AG20443 (cell line): ENCODE measurements at places on chromosomes 3 and 15.
A peak's percentile ranks its signal among the peaks of the same experiment; 100 is the strongest.

DNA sequence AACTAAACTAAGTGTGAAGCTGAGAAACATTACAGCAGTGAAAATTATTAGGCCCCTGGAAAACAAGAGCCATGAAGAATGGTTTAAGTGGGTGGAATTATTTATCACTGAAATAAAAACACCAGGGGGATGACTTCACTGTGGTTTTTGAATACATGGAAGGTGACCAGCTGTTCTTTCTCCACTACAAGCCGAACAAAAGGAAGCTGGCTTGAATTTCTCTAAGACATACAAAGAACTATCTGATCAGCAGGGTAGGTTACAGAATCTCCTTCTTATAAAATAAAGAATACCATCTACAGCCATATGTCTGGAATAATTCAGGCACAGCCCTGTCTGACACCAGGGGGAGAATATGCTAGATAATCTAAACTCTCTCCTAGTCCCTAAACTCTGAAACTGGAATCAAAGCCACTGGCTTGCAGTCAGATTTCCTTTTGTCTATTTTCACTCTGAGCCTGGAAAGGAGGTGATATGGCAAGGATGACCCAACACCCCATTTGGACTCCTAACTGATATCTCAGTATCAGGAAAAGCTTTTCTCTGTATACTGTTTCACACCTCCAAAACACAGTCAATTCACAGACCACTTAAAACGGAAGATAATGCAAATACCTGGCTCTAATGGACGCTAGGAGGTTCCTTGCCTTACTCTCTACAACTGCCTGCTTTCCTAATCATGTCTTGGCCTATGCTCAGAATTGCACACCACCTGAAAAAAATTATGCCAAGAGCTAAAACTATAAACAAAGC, 31.2 kb downstream of the SPATA12 start:
- peak; percentile 32 for DNase-seq

DNA sequence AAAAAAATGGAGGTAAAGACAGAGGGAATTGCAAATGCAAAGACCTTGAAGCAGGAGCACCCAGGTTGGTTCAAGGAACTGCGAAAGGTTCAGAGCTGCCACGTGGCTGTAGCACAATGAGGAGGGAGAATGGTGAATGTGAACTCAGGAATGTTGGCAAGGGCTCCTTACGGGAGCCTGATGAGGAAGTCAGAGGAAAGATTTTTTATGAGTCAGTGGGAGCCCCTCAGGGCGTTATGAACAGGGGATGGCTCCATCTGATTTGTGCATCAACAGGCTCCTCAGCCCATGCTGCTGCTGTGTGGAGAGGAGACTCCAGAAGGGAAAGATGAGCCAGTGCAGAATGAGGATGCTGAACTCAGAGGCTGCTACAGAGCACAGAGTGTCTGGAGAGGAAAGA, 194.4 kb downstream of the ARRDC4 start:
- peak; percentile 87 for DNase-seq

DNA sequence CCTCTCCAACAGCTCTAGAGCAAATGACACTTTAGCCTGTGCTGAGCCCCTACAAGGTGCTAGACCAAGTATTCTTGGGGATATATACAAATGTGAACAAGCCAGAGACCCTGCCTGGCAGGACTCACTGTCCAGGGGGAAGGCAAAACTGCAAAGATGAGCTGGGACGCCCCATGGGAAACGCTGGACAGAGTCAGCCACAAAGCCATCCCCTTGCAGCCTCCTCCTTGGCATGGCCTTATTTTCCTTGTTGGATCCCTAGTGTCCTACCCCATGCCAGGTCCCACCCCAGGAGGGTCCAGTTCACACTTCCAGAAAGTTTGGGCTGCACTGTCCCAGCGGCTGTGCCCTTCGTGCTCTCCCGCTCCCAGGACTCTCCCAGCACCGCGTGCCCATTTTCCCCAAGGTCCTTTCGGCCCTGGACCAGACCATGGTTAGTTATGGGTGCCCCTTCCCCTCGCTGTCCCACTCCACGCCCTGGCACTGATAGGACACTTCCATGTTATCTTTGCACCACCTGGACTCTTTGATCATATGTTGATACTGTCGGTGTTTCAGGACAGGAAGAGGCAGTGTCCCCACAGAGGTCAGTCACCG, 5.8 kb upstream of the NRROS start:
- no peak for DNase-seq

GRCh38 chr15:48063411-48063985, 57.3 kb upstream of the SLC24A5 start:
- DNase-seq = no peak

- no peak for DNase-seq
Observed at GRCh38 chr15:28269097-28269496, 52.9 kb downstream of the HERC2 start.

DNA sequence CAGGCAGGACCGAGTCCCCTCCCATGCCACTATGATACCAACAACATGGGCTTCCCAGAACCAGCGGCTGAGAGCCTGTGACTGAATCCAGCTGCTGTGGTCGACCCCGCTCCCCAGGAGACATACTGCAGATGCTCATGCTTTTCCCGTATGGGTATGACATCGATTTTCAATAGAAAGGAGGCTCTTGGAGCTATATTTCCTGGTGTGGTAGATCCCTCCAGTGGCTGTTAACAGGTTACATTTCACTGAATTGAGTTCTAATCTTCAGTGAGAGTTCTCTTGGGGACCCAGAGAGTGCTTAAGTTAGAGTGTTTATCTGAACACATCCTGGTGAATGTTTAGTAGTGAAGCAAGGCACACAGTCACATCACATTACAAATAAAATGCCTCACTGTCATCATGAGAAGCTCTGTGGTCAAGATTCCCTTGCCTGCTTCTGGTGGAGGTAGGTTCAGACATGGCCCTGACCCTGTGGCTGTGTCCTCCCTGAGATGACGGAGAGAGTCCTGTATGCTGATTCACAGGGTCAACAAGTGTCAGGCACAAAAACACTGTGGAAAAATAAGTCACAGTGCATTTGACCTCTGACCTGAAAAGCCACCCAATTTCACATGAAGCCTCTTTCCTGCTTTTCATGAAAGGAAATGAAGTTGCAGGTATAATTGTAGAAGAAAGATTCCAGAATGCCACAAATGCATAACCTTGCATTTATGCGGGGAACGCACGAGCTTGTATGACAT, 110.9 kb downstream of the GABRG3 start:
- no peak for DNase-seq

DNA sequence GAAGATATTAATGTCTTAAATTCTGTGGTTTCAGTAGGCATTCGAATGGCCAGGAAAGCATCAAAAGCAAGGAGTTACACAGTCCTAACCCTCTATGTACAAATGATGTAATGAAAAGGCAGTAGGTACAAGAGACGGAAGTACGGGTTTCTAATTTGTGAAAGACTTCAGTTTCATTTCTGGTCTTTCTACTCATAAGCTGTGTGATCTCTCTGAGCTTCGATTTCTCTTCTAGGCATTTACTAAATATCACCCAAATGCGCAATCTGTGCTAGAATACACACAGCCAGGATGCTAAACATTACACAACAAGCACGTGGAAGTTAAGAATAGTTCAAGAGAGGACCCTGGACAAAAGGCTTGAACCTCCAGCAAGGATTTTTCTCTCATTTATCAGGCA, 17.9 kb upstream of the STIMATE start:
- no peak for DNase-seq

DNA sequence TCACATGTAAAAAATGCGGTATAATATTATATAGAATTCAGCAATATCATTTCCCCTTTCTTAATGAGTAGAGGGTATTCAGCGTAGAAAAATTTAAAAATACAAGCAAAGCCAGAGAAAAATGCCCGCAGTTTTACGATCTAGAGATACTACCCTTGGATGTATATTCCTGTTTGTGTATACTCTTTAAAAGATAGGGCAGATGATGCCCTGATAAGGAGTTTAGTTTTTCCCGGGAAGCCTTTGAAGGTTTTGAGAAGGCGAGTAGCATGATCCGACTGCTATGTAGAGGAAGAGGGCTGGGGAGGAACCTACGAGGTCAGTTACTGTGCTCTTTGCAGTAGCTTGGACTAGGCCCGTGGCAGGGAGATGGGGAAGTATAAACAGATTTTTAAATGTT, 1.2 kb downstream of the YEATS2 start:
- peak; percentile 33 for DNase-seq

- DNase-seq = no peak
Observed at GRCh38 chr3:125150525-125151441, 61.8 kb downstream of the SLC12A8 start.

GRCh38 chr3:130621824-130622223, 104.8 kb downstream of the COL6A6 start:
- DNase-seq = no peak

DNA sequence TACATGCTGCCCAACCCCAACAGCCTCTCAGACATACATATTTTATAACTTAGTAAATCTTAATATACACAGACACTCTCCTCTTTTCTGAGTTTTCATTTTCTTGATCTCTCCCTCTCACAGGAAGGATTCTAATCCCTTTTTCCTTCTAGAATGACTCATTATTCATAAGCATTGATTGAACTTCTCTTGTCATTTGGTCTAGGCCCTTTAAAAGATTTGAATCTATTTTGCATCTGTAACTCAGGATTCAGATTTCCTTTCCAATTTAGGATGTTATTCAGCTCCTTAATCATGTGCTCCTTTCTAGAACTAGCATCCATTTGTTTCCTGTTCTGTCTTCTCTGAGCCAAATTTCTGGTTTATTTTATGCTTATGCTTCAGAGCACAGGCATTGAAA, 624.5 kb upstream of the SGO1 start:
- no peak for DNase-seq

- no peak for DNase-seq
Observed at GRCh38 chr3:133893683-133894352, 1.9 kb downstream of the RAB6B start.

GRCh38 chr3:73296859-73297258, 235.4 kb downstream of the EBLN2 start:
- DNase-seq = no peak

DNA sequence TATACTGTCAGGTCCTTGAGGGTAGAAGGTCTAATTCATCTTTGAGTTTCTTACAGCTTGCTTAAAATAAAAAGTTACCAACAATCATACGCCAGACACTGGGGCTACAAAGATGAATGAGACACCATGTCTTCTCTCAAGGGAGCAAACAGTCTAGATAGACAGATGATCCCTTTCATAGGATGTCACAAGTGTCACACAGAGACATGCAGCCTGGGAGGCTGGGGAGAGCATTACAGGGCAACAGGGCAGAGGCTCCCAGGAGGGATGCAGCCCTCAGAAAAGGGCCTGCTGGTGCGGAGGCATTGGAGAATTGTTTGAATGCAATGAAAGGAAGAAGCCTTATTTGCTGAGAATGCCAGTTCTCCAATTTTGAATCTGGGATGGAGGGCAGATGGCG, 39.0 kb downstream of the DRD3 start:
- no peak for DNase-seq

GRCh38 chr15:32649342-32649741, 7.8 kb downstream of the SCG5 start:
- peak; percentile 66 for DNase-seq

- DNase-seq = no peak
Observed at GRCh38 chr3:50262778-50263177, 6.2 kb upstream of the SEMA3B start.

GRCh38 chr3:63167113-63167512, 111.0 kb upstream of the SYNPR start:
- no peak for DNase-seq

DNA sequence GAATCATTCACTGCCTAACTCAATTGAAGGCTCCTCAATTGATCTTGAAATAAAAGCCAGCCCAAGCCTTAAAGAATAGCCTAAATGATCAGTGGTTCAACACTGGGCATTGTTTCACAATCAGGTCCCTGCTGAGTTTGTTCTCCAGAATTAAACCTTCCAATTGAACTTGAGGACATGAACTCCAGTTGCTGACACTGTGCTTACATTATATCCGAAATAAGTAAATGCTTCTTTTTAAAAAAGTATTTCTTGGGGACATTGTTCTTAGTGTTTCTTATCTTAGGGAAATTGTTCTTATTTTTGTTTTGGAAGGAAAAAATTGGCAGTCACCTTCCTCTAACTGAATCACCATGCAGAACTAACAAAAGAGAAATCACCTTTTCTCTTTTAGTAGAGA, 450.2 kb downstream of the RBMS3 start:
- no peak for DNase-seq

GRCh38 chr3:5473471-5473870, 286.0 kb downstream of the EDEM1 start:
- DNase-seq = no peak

GRCh38 chr15:77224352-77224751, 153.4 kb upstream of the TSPAN3 start:
- no peak for DNase-seq

DNA sequence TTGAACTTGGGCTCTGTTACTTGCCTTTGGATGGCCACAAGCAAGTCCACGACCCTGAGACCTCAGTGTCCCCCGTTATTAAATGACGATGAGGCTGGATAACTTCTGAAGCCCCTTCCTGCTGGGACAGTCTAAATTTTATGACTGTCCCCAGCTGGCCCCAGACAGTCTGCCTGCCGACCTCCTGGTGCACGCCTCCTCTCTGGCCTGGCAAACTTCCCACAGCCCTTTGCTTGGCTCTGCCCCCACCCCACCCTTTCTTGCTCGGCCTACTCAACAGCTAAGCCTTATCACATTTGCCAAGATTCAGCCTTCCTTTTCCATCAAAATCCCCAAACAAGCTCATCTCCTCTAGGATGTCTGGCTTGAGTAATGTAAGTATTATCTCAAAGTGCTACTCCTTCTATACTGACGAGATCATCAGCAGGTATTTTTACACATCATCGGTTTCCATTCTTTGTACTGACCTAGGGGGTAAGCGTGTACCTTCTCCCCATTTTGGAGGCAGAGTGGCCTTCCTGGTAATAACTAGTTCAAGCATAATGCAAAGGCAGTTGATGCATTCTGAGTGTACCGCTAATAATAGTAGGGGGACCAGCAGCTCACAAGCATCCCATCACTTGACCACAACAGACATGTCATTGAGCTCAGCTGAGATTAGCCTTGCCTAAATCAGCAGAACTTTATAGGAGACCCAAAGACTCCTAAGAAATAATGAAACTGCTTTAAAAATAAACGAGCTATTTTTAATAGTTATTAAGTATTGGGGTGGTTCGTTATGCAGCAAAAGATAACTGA, 120.8 kb upstream of the HACD2 start:
- DNase-seq = no peak

- no peak for DNase-seq
Observed at GRCh38 chr3:170144437-170144843, 37.1 kb downstream of the PHC3 start.

GRCh38 chr15:68487087-68487843, 55.3 kb upstream of the ITGA11 start:
- DNase-seq = peak; percentile 80

GRCh38 chr3:142998439-142998838, 2.9 kb upstream of the U2SURP start:
- DNase-seq = peak; percentile 14
